Fibroblast of skin of right quadriceps (primary cell): ENCODE measurements at places on chromosomes 7 and 10.

DNA sequence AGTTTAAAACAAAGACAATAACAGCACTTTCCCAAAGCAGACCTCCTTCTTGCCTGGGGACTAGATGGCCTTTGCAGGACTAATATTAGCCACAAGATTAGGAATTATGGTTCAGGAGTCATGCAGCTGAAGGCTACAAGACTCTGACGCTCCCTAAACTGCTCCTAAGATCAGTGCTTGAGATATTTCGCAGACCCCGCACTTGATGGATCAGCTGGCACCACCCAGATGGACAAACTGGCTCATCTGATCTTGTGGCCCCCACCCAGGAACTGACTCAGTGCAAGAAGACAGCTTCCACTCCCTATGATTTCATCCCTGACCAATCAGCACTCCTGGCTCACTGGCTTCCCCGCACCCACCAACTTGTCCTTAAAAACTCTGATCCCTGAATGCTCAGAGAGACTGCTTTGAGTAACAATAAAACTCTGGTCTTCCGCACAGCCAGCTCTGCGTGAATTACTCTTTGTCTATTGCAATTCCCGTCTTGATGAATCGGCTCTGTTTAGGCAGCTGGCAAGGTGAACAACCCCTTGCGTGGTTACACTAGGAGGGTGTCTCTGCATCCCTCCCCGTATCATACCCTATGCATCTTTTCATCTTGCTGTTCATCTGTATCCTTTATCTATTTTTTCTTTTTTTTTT lies 26.9 kb upstream of the NRBF2 start:
- DNase-seq = peak; percentile 69

DNA sequence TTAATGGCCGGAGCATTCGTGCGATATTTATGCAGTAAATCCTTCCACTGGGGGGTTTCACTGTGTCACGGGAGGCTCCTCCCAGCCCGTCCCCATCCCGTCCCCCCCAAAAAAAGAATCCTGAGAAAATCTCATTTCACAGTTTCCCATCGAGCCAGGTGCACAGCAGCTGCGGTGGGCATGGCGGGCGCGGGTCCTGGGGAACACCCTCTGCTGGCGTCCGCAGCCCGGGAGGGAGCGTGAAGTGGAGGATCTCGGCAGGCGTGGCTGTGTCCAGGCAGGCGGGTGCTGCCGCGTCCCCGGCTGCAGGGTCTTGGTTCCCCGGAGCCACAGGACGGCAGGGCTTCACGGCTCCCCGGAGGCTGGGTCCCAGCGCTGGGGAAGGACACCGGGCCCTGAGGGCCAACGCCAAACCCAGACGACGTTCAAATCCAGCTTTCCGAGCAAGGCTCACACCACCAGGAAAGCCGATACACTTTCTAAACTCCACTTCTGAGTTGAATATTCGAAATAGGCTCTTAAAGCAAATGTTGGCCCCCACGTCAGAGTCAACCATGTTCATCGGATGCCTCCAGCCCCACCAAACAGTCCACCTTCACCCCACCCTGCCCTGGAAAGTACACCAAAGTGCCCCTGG lies 55.7 kb downstream of the PDGFA start:
- DNase-seq = no peak

- no peak for DNase-seq
Measured at GRCh38 chr10:84160663-84161362, 12.8 kb upstream of the GPR15LG start.

GRCh38 chr7:139427788-139428187 lies 55.7 kb downstream of the KLRG2 start:
- no peak for DNase-seq

GRCh38 chr10:127880557-127880956 lies 12.2 kb downstream of the CLRN3 start:
- no peak for DNase-seq

- peak; percentile 74 for DNase-seq
Measured at GRCh38 chr10:36608251-36608650, 517.1 kb upstream of the ANKRD30A start.

DNA sequence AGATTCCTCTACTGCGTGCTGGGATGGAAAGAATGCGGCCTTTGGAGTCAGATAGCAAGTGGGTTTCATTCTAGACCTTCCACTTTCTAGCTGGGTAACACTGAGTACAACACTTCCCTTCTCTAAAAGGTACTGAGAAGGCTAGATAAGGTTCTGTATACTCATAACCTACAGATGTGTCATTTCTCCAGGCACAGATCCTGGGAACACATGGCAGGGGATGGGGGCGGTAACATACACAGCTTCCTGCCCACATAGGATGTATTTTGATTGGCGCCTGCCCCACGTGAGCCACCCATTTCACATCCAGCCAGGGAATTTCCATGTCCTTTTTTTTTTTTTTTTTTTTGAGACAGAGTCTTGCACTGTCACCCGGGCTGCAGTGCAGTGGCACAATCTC lies 31.8 kb downstream of the KLRG2 start:
- peak; percentile 14 for DNase-seq

- DNase-seq = peak; percentile 59
Measured at GRCh38 chr7:73865738-73866445, 4.9 kb downstream of the TMEM270 start.

DNA sequence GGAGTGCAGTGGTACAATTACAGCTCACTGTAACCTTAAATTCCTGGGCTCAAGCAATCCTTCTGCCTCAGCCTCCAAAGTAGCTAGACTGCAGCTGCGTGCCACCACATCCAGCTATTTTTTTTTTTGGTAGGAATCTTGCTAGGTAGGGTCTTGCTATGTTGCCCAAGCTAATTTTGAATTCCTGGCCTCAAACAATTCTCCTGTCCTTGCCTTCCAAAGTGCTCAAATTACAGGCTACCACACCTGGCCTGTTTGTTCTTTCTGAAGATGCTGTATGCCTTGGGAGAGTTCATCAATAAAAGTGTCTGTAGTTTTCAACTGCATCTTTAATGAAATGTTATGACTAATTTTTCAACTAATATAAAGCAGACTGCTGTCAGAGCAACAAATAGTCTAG lies 452 bp downstream of the SAMD9 start:
- no peak for DNase-seq

- no peak for DNase-seq
Measured at GRCh38 chr10:133159950-133160825, at the start of gene KNDC1. TSS of gene KNDC1 (plus strand) at chr10:133160219. CDS start at chr10:133160468, 249 bp downstream.

GRCh38 chr7:29274146-29275017 lies 79.8 kb downstream of the CHN2 start:
- peak; percentile 72 for DNase-seq

GRCh38 chr10:70906031-70906783 lies 17.8 kb upstream of the PCBD1 start:
- DNase-seq = no peak

DNA sequence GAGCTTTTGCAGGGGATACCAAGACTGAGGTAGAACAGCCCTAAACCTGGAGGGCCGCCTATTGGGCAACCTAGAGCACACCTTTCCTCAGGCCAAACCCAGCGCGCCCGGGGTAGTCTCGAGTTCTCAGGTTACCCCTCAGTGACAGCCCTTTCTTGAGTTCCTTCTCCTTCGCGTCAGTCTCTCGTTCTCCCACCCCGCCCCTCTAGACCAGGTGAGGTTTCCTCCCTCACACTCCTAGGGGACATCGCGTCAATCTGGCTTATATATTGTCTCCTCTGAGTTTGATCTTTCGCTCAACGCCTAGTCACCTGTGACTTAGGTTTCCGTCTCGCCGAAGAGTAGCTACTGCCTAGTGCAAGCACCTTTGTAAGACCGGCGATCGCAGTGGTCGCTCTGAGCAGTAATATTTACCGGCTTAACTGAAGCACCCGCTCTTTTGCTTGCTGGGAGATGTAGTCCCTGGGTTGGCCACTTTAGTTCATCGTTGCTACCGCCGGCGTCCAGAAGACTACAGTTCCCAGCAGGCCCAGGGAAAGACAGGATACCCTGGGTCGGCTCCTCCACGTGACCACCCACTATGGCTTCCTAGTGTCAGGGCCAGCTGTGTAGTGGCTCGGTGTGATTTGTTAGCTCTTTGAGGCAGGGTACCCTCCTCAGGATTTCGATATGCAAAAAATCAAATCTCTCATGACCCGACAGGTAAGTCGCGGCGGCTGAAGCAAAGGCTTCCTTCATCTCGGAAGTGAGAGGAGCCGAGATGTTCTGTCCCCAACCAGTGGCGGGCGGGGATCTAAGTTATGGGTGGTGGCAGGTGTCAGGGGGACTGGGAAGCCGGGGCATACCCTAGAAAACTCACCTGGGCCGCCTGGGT lies at the start of gene VPS50:
TSS of gene VPS50 (plus strand) at position 568 of the 874 bp plus-strand sequence. CDS start at position 670, 102 bp downstream.
- DNase-seq = peak; percentile 95
